Psoas muscle (tissue), 8 donors: ENCODE measurements at places on chromosomes 5 and 9.

DNA sequence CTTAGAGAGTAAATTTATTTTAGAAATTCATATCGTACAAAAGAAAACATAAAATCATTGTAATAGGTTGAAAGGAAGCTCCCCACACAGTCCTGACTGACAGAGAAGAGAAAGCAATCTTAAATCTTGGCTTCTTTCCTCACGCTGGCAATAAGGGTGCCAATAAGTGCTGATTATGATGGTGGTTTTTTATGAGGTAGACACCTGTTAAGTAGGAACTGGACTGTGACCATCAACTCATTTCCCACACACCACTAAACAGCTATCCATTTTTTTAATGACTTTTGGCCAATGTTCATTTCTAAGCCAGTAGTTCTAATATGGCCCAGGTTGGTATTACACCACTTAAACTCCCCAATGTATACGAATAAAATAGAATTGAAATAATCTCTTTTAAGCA, 893.5 kb upstream of the NUDT12 start:
- H3K4me1 ChIP-seq: no peaks in the 10 kb centered on the region
- no peak overlapping the region for H3K27ac ChIP-seq
- no peak overlapping the region for H3K4me3 ChIP-seq
- H3K27me3 ChIP-seq: no peaks in the 10 kb centered on the region

- no peaks in the 10 kb centered on the region for H3K27me3 ChIP-seq
- DNase-seq: no peak
- H3K4me1 ChIP-seq: no peaks in the 10 kb centered on the region
- peaks cover 11% of the 10 kb centered on the region for H3K36me3 ChIP-seq
- H3K4me3 ChIP-seq: no peak overlapping the region
Measured at GRCh38 chr5:36640949-36641348, 34.5 kb downstream of the SLC1A3 start.

DNA sequence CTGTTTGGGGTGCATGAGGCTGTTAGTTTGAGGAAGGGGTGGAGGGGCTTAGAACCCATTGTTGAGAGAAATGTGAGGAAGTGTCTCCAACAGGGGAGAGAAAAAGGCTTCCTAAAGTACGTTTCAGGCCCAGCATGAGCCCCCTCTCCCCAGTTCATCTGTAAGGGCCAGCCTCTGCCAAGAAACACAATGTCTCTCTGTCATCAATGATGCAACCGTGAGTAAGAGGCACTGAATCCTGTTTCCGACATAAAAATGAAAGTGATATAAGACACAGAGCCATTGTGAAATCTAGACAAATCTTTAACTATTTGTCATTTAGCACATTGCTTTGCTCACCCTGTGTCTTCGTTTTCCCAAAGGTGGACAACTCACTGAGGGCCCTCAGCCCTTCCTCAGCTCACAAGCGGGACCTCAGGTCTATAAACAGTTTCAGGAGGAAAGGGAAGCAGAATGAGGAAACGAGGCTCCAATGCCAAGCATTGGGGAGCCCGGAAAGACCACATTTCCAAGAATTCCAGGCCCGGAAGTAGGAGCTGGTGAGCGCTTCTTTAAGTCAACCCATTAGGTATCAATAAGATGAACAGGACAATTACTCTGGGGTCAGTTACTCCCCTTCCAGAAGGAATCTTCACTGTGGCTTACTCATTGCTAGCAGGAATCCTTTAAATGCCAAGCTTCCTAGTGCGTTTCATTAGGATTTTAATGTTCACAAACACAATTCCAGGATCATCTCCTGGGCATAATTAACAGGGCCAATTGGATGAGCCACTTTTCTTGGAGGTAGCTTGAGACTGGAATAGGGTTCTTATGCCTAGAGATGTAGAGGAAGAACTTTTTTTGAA, 59.0 kb upstream of the KLF4 start:
- no peaks in the 10 kb centered on the region for H3K36me3 ChIP-seq
- H3K27ac ChIP-seq: peak overlapping the region; percentile 55
- no peaks in the 10 kb centered on the region for H3K27me3 ChIP-seq
- no peaks in the 10 kb centered on the region for H3K4me1 ChIP-seq
- peak overlapping the region; percentile 12 for H3K4me3 ChIP-seq

- H3K4me3 ChIP-seq: no peak overlapping the region
- H3K36me3 ChIP-seq: no peaks in the 10 kb centered on the region
- peaks cover 11% of the 10 kb centered on the region for H3K4me1 ChIP-seq
- H3K27ac ChIP-seq: peak overlapping the region; percentile 12
Measured at GRCh38 chr9:36029765-36030528, 6.8 kb upstream of the RECK start.

GRCh38 chr9:17802249-17802857, 223.5 kb downstream of the SH3GL2 start:
- H3K4me1 ChIP-seq: no peaks in the 10 kb centered on the region
- no peak overlapping the region for H3K27ac ChIP-seq
- H3K36me3 ChIP-seq: no peaks in the 10 kb centered on the region

GRCh38 chr9:1049641-1050040, 516 bp upstream of the DMRT2 start:
- peaks cover 3% of the 10 kb centered on the region for H3K4me1 ChIP-seq
- no peak for DNase-seq
- H3K4me3 ChIP-seq: peak overlapping the region; percentile 64
- H3K27me3 ChIP-seq: no peaks in the 10 kb centered on the region

DNA sequence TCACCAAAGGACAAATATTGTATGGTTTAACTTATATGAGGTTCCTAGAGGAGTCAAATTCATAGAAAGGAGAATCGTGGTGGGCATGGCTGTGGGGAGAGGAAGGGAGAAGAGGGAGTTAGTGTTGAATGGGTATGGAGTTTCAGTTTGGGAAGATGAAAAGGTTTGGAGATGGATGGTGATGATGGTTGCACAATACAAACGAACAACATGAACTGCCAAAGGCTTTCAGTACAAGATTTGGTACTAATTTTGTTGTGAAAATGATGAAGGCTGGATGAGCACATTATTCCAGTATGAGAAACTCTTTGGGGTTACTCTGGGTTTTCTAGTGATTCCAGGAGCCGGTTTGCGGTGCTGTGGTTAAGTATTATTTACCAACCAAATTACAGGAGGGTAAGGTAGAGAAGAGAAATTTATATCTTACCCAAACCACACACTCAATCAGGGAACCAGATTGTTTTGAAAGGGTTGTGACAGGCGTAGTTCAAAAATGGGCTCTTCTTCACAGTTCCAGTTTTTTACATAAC, 112.0 kb upstream of the TBC1D2 start:
- no peaks in the 10 kb centered on the region for H3K36me3 ChIP-seq
- H3K27me3 ChIP-seq: no peaks in the 10 kb centered on the region
- no peak for DNase-seq
- no peak overlapping the region for H3K27ac ChIP-seq

DNA sequence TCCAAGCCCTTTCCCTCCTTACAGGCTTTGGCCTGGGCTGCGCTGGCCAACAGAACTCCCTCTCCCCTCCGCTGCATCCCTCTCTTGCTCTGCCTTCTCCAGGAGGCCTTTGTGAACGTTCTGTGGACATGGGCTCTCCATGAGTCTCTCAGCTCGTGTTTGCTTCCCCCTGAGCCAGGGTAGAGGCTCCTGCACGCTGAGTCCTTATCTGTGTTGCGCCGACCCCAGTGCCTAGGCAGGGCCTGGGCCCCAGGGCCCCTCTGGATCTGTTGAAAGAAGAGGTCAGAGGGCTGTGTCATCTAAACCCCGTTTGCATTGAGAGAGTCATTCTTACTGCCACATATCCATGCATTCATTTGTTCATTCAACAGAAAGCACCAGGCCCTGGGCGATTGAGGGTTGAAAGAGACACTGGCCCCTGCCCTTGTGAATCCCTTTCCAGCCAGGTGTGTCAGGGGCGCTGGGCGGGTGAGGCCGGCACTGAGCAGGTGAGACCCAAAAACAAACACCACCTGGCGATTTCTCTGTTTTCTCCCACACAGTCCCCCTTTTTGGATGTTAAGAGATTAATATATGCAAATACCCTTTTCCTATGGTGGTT, 111.2 kb upstream of the IER5L start:
- H3K27me3 ChIP-seq: no peaks in the 10 kb centered on the region
- H3K4me1 ChIP-seq: no peaks in the 10 kb centered on the region
- H3K36me3 ChIP-seq: no peaks in the 10 kb centered on the region
- peak; percentile 23 for DNase-seq
- no peak overlapping the region for H3K27ac ChIP-seq
- H3K4me3 ChIP-seq: no peak overlapping the region

GRCh38 chr5:164688437-164688836, 1183.0 kb downstream of the MAT2B start:
- no peaks in the 10 kb centered on the region for H3K4me1 ChIP-seq
- H3K4me3 ChIP-seq: no peak overlapping the region
- H3K27ac ChIP-seq: no peak overlapping the region
